ENCODE measurements at places on chromosomes 12 and 14.

DNA sequence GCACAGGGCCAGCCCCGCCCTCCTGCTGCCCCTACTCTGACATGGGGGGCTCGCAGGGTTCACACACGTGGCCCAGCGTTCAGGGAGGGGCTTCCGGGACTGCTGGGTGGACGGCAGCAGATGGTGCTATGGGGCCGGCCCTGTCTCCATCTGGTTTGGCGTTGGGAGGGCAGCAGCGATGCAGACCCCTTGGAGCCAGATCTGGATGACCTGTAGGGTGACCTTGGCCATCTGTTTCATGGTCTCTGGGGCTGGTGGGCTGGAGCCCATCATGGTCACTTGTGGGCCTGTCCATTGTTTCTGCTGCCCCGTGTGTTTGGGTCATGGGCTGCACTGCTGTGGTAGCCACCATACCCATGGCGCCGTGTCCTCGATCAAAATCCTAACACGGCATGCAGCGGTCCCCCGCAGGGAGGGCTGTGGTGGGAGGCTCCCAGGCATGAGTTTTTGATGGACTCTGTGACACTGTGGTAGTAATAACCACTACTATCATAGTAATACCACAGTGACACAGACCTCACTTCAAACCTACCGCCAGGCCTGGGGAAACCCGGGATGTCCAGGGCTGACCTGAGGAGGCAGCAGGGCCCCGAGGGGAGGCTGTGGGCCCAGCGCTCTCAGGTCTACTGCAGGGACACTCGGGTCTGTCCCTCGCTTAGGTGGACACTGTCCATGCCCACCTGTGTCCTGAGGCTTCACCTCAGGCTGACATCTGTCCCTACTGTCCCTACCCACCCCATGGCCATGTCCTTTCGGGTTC lies 359.4 kb downstream of the TMEM121 start:
- H3K27me3 ChIP-seq = peaks cover 2% of the 10 kb centered on the region
- no peak overlapping the region for H3K4me3 ChIP-seq
- no peaks in the 10 kb centered on the region for H3K36me3 ChIP-seq
- H3K27ac ChIP-seq = no peak overlapping the region
- no peaks in the 10 kb centered on the region for H3K4me1 ChIP-seq

DNA sequence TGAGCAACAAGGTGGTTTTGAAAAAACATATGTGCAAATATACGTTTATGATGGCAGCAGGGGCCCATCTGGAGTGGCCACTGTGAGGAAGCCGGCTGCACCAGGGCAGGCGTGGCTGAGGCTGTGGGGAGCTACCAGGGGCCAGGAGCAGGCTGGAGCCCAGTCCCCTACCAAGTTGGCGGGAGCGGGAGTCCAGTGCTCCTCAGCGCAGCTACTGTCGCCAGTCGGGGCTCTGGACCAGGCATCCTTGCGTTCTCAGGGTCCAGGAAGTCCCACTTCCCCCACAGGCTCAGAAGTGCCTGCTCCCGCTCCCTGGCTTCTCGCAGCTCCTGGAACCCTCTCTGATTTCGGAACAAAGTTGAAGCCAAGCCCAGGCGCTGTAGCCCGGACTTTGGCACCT lies 1377.5 kb upstream of the FLRT2 start:
- H3K27me3 ChIP-seq = no peaks in the 10 kb centered on the region
- no peak overlapping the region for H3K27ac ChIP-seq
- no peaks in the 10 kb centered on the region for H3K36me3 ChIP-seq
- H3K4me1 ChIP-seq = no peaks in the 10 kb centered on the region
- no peak overlapping the region for H3K4me3 ChIP-seq
- no peak for DNase-seq

GRCh38 chr12:12425616-12426015 lies 68.7 kb downstream of the BORCS5 start:
- no peak overlapping the region for H3K27ac ChIP-seq
- H3K27me3 ChIP-seq = peaks cover 3% of the 10 kb centered on the region
- DNase-seq = no peak
- H3K4me1 ChIP-seq = no peaks in the 10 kb centered on the region

DNA sequence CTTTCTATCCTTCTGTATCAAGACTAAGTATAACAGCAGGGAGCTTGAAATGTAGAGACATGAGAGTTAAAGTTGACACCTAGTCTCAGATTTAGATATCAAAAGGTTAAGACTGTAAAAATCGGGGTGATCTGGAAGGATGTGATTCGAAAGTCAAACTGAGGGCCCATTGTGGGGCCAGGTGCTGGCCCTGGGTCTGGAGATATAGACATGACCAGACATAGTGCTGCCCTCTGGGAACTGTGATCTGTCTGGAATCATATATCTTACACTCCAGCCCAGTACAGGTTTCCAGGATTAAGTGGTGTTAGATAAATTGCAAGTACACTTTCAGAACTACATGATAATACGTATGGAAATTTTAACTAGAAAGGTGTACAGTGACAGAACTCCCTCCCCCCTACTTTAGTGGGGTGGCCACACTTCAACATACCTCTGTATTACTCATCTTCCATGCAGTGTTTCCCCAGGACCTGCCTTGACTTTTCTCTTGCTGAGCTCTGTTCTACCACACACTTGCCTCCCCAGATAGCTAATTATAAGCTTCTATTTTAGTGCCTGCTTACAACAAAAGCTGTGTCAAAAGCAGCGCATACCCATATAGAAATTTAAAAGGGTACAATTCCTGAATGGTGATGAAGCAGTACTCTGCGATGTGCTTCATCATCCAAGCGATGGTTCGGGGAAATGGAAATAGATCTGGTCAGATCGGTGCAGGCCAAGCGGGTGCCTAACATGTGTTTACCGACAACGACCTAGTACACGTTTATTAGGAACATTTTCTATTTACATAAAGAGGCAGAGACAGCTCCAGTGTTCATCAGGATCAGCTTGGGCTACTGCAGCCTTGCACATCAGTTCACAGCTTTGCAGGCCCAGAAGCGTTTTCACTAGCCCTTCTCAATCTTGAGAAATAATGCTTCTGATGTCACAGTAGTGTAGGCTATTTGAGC lies 68.7 kb downstream of the ARF6 start:
- no peak for DNase-seq
- H3K4me3 ChIP-seq = no peak overlapping the region
- H3K27me3 ChIP-seq = peaks cover 4% of the 10 kb centered on the region
- H3K27ac ChIP-seq = no peak overlapping the region
